ENCODE measurements at places on chromosomes 3 and 15. TPM values are rescaled to one million over a fixed set of nuclear protein-coding genes. Genes with fewer than 3 reads are reported as not detected.

DNA sequence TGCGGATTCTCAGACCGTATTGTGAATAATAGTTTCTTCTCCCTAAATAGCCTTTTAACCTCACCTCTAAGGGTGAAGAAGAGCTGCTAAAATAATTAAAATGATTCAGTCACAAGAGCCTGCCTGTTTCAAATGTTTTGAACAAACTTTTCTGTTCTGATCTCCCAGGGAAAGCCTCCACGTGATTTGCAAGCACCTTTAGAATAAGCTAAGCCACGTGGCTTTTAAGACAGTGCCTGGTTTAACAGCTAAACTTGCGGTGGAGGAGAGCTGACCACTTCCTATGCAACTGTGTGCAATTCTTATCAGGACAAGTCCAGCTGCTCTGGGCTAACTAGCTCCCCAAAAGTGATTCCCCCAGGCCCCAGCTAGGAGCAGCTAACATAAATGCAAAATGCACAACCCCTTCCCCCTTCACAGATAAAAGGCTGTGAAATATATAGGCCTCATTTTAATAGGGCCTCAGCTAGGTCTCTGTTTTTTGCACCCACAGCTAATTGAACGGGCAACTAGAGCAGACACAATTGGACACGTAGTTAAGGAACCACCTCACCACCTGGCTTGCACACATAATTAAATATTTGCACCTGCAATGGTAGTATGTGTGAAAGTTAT lies 401.2 kb upstream of the NR2F2 start:
- DNase-seq = no peak

Gene ATP13A5
- not detected for total RNA-seq

- no peak for DNase-seq
Measured at GRCh38 chr3:188197388-188197847, 43.5 kb downstream of the LPP start.

GRCh38 chr3:536417-536813 lies 339.9 kb downstream of the CHL1 start:
- no peak for DNase-seq

DNA sequence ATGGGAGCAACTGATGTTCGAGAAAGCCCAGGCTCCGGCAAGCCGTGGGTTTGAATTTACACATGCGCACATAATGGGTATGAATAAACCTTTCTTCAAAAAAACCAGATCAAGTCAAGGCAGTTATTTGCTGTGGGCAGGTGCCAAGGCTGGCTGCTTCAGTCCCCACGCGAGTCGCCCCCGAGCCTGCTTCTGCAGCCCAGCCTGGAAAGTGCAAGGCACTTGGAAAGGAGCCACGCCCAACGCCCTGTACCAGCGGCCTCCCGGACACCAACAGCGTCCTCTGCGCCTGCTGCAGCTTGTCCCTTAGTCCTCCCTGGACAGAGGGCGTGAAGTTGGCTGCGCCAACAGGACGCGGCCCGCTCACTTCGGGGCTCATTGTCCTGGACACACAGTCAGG lies 68.9 kb downstream of the KLF15 start:
- no peak for DNase-seq

Gene IL16
- total RNA-seq = 0.07 TPM

- peak; percentile 2 for DNase-seq
Measured at GRCh38 chr3:18666655-18667054, 241.5 kb upstream of the SATB1 start.

- DNase-seq = peak; percentile 20
Measured at GRCh38 chr3:79729096-79729495, 38.7 kb downstream of the ROBO1 start.

DNA sequence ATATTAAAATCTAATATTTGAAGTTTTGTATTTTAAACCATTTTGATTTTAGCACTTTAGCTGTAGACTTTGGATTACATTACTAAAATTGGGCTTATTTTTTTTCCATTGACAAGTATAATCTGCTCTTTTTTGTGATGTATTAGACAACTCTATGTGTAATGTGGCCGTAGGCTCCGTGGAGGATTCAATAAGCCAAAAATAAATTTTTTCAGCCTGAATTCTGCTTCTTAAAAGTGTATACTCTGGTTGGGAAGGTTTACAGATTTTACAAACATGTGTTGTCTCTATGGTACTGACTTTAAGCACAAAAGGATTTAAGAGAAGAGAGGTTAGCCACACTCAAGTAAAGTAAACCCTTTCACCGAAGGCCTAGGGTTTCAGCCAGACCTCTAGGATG lies 110.8 kb downstream of the PLCL2 start:
- DNase-seq = no peak

GRCh38 chr3:37590328-37591079 lies 271.2 kb upstream of the CTDSPL start:
- no peak for DNase-seq

DNA sequence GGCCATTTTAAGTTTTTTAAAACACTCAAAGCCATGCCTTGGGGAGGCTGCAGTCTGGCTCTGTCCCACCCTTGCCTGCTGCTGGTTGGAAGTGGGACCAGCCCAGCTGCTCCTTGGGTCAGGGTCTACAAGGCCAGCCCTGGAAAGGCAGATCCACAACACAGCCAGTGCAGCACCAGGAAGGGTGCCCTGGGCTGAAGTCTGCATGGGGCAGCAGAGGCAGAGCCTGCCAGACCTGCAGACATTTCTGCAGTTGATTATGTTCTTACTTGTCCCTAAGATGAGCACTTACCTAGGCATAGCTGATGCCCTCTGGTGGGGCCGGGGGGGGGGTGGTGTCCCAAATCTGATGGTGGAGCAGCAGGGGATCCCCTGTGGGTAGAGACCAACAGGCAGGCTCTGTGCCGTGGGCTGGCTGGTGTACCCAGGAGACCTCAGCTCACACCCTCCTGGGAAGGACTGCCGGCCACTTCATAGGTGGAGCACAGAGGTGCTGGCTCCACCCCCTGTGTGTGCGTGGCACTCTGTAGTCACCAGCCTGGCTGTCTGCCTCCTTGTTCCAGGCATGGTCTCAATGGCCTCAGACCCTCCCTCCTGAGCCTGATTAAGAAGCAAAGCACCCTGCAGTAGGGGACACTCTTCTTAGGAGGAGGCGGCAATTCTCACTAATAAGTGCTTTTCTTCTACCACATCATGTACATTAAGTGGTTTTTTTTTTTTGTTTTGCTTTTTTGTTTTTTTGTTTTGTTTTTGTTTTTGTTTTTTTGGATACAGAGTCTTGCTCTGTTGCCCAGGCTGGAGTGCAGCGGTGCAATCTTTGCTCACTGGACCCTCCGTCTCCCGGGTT lies 97.4 kb upstream of the KLF13 start:
- no peak for DNase-seq

Gene GMPS
- 97.1 TPM for total RNA-seq

- DNase-seq = no peak
Measured at GRCh38 chr3:9295007-9295406, 45.6 kb upstream of the SRGAP3 start.

GRCh38 chr15:71804226-71804625 lies 6.1 kb upstream of the NR2E3 start:
- no peak for DNase-seq

DNA sequence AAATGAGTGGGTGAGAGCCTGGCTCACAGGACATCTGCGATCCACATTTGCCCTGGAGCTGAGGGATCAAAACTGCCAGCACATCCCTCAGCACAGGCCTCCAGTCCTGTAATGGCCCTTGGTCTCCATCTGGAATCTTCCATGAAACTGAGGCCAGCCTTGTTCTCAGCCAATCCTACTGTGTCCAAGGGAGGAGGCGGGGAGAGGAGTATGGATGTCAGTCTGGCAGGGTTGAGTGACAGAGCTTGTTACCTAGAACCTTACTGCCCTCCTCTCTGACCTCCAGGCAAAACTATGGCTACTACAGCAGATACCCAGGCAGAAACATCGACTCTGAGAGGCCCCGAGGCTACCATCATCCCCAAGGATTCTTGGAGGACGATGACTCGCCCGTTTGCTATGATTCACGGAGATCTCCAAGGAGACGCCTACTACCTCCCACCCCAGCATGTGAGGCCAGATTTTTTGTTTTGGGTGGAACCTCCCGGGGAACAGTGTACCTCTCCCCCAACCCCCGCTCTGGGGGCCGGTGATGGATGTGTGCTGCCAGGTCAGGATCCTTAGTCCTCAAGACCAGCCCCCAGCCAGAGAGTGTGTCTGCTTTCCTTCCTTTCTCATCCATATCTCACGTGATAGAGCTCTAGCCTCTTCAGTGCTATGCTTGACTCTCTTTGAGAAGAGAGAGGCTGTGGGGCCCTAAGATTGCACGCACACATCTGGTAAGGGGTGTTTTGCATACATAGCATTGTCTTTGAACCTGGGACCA lies 41.3 kb downstream of the CHDH start:
- DNase-seq = peak; percentile 64

Gene GRIP2
- total RNA-seq = 0.81 TPM

Gene LYZL4
- not detected for total RNA-seq

DNA sequence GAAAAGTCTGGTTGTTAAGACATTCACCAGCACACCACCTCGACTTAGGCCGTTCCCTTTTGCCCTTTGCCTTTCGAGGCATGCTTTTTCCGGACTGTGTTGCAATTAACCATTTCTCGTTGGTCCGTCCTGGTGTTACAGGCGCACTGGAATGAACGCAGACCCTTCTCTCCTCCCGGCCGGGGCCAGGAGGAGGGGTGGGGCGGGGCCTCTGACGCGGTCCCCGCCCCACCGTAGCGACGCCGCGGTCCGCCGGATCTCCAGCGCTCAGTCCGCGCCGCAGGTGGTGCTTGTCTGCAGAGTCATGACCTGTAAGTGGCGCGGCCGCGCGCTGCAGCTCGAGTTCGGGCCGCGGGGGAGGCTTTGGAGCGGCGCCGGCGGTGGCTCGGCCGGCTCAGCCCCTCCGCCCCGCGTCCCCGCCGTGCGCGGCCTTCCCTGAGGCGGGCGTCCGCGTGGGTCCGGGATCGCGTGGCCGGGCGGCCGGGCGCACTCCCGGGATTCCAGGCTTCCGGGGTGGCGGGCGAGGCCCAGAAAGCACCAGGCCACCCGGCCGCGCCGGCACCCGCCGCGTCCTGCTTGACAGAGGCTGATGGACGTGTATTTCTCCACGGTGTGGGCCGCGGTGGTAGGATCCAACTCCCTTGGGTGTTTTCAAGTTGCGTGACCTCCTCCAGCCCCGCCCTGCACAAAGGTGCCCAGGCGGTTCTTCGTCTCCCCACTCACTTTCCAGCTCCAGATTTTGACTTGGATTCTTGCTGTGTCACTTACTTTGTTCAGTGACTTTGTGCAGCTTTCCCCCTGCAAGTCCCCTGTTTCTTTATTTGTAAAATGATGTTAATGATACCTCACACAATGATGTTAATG lies at the start of gene NIT2:
NIT2 (plus strand) TSS at position 270 of the 864 bp plus-strand sequence; CDS start at position 305, 35 bp downstream.
- peak; percentile 54 for DNase-seq

DNA sequence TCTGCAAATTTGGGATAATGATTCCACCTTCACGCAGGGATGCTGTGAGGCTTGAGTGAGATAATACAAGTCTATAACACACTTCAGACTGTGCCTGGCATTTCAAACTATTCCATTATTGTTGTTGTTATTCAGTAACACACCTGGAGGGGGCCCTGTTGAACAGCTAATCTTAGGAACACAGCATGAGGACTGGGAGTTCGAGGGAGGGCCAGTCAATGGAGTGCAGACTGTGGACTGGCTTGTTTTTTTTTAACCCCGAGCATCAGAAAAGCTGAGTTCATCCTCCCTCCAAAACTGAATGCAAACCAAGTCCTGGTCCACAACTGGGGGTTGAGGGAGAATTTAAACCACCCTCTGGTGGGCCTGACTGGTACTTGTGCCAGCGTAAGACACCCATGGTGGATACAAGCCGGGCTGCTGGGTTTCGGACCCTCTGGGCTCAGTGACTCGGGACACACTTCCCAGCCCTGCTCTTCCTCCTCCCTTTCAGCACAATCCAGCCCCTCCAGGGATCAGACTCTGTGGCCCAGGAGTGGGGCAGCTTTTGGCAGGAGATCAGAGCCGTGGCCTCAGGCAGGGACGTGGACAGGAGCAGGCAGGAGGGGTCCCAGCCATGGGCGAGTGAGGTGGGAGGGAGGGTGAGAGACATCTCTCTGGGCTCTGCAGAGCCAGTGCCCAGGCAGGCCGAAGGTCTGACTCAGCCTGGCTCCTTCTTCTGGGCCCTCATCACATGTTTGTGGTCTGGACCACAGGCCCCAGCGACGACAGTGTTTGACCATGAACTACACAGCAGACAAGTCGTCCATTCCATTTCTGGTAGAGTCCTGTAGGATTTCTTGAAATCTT lies 36.3 kb upstream of the MEX3B start:
- peak; percentile 11 for DNase-seq
